ENCODE measurements at places on chromosomes 2 and 18.

- DNase-seq: no peak
These were observed 222.8 kb downstream of the FBXO15 start for GRCh38 chr18:73924836-73925235.

- no peak for DNase-seq
These were observed 124.9 kb downstream of the XIRP2 start for GRCh38 chr2:167013227-167013626.

- no peak for DNase-seq
These were observed 178.4 kb downstream of the ZEB2 start for GRCh38 chr2:144341538-144341937.

- no peak for DNase-seq
These were observed 6.3 kb downstream of the TNFAIP6 start for GRCh38 chr2:151363709-151364108.

GRCh38 chr18:9738266-9738969, 30.3 kb downstream of the RAB31 start:
- no peak for DNase-seq

DNA sequence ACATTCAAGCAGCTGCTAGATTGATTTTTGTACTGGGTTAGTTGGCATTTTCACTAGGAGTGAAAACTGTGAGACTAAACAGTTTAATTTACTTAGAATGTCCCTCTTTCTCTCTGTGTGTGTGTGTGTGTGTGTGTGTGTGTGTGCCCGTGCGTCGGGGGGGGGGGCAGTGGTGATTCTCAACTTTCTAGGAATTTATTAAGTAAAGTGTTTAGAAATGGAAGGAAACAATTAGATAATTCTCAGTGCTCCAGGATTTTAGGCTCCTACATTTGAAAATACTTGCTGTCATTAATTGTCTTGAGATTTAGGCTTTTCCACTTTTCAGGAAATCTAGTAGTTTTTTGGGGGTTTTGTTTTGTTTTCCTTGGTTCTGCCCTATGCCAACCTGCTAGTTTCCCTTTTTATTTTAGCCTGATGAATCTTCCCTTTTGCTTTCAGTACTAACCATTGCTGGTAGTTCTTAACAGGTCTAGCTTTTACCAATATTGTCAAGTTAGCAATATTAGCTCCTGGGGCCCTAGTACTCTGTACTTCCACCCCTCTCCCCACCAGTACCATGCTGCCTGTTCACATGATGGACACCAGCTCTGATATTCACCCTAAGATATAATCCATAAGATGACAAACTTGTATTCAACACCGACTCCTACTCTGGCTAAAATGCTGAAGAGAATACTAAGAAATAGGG, 4.9 kb downstream of the EPAS1 start:
- DNase-seq: no peak

DNA sequence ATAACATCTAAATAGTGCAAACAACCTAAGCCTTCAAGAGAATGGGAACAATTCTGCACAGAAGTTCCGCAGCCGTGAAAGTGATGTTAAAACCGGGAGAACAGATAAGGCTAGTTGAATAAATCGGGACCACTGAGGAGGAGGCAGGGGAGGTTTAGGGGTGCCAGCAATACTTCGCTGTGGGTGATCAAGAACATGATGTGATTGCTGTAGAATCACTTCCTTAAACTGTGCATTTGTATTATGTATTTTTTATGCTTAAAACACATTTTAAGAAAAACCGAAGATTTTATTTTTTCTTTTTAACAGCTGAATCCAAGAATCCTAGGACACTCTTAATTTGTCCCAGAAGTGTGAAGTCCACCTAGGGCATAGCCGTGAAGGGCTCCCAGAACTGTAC, 33.6 kb downstream of the TTC32 start:
- no peak for DNase-seq

DNA sequence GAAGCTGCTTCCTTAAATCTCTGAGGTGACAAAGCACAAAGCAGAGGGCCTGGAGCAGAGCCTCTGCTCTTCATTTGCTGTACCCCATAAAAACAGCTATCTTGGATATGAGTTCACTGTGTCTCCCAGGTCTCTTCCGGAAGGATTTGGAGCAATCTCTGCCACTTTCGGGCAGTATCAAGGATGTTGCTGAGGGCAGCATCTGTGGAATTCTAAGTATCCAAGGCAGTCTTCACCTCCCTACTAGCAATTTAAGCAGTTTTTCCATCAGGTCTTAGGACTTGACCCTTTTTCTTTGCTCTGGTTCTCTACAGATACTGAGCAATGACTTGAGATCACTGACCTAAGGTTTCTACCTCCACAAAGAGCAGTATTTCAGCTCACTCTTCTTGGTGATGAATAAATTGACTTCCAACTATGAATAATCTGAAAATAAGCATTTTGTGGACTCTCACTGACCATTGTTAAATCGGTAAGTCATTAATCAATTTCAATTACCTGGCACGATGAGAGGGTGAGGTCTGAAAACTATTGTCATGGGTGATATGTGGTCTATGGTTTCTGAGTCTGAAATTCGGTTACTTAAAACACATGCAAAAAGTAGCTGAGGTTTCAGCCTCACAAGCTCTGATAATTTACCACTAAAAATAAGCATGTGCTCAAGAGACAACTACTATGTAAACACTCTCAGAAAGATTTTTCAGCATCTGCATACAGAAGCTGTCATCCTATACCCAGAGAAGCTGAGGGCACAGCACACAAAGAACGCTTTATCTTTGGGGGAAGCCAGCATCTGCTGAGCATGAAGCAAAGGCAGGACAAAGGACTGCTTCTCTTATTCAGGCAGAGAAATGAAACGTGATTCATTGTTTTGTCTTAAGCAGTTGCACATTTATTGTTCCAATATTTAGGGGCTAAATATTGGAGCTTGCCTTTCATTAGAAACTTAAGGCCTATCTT, 32.1 kb upstream of the SPATS2L start:
- DNase-seq: no peak

- DNase-seq: no peak
These were observed 173.0 kb downstream of the HDAC4 start for GRCh38 chr2:239227661-239228371.

GRCh38 chr2:96174251-96175144, 29.3 kb upstream of the DUSP2 start:
- DNase-seq: peak; percentile 3

GRCh38 chr2:12722447-12723316, 5.9 kb downstream of the TRIB2 start:
- no peak for DNase-seq

GRCh38 chr18:73948497-73948896, 199.1 kb downstream of the FBXO15 start:
- DNase-seq: no peak

DNA sequence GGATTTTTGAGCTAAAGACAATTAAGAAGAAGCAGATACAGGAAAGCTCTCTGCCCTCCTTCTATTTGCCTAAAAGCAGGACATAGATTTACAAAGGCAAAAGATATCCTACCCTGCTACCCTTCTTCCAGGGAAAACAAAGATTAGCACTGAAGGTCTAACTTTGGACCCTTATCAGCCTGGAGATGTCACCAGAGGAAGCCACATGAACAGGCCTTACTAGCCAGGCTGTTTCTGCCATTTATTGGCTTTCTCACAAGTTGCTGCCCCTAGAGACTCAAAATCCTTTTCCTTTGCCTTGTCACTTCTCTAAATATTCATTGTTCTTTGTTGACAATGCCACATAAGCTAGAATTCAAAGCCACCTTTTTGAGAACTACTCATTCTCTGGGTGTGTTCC, 147.3 kb downstream of the B3GNT2 start:
- no peak for DNase-seq

GRCh38 chr2:239198221-239198620, 202.6 kb downstream of the HDAC4 start:
- DNase-seq: no peak

DNA sequence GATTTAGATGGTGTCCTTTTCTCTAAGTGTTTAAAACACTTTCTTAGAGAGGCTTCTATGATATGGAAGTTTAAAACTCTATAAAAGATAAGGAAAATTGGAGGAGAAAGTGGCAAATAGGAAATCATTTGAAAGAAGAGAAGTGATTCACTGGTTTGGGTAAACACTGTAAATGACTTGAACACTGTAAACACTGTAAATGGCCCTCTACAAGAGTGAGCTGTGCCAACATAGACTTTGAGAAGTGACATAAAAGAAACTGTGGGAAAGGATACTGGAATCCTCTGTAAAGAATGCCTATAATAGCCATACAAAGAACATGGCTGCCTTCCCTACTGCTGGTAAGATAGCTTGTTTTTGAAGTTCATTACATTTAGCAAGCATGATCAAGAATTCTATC, 210.9 kb upstream of the SIX3 start:
- no peak for DNase-seq

DNA sequence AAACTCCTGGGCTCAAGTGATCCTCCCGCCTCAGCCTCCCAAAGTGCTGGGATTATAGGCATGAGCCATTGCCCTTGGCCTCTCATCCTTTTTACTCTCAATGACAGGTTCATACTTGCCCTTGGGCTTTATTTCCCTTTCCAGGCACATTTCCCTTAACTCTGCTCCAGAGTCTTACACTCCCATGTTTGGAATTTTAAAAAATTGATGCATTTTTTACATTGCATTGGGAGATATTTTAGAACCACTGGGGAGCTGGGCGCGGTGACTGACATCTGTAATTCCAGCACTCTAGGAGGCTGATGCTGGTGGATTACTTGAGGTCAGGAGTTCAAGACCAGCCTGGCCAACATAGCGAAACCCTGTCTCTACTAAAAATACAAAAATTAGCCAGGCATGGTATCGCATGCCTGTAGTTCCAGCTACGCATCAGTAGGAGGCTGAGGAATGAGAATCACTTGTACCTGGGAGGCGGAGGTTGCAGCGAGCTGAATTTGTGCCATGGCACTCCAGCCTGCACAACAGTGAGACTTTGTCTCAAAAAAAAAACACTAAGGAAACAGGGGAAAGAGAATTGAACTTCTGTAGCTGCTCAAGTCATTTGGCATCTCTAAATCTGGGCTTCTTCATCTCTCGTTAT, 18.2 kb downstream of the TGIF1 start:
- DNase-seq: no peak

DNA sequence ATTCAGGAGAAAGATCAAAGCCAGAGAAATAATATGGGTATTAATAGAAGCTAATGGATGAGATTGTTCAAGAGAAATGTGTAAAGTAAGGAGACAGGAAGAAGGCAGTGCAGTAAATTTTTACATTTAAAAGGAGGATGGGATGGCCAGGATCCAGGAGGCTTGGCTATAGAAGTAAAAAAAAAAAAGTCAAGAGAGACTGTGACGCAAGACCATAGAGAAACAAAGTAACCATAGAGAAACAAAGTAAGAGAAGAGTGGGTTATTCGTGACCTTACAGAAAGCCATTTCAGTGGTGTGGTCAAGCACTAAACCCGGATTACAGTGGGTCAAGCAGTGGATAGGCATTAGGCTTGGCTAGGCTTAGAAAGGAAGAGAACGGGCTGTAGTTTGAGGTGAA, 10.5 kb upstream of the FAM171B start:
- no peak for DNase-seq

DNA sequence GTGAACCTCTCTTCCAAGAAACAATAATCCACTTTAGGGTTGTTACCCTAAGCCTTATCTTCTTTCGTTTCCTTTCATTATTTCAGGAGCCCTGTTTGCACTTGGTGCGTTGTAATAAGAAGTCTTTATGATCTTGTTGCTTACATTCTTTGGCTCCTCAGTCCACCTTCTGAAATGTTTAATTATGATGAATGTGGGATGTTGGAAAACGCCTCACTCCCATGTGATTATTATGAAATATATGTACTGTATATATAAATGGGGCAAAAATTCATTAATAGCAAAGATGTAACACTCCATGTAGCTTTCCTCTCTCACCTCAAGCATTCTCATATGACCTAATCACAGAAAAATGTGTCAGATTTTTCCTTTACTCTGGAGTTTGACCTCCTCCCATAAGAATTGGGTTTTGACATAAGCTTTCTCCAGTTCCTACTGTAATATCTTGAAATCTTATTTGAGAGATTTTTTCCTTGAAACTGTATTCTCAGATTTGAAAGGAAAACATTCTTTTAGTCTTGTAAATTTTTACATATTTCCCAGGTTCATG, 397.2 kb upstream of the FANCL start:
- DNase-seq: no peak

- peak; percentile 28 for DNase-seq
These were observed 26.1 kb upstream of the ST3GAL5 start for GRCh38 chr2:85914922-85915321.

- DNase-seq: no peak
These were observed 6.8 kb downstream of the ASXL3 start for GRCh38 chr18:33584548-33585430.

DNA sequence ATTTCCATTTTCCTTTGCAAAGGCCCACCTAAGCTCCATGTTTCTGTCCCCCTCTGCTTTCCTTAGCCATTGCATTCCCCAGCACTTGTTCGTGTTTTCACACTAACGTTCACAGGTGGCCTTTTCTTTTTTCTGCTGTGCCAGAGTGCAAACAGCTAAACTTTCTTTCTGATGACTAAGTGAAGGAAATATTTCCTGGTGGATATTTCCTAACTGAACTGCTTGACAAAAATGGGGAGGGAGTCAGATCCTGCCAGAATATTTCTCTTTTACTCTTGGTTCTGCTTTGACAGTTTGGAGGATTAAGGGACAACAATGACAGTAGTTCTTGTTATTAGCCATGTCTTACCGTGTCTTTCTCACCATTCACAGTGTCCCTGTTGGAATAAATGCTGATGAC, 344.0 kb downstream of the ARHGAP15 start:
- DNase-seq: no peak

DNA sequence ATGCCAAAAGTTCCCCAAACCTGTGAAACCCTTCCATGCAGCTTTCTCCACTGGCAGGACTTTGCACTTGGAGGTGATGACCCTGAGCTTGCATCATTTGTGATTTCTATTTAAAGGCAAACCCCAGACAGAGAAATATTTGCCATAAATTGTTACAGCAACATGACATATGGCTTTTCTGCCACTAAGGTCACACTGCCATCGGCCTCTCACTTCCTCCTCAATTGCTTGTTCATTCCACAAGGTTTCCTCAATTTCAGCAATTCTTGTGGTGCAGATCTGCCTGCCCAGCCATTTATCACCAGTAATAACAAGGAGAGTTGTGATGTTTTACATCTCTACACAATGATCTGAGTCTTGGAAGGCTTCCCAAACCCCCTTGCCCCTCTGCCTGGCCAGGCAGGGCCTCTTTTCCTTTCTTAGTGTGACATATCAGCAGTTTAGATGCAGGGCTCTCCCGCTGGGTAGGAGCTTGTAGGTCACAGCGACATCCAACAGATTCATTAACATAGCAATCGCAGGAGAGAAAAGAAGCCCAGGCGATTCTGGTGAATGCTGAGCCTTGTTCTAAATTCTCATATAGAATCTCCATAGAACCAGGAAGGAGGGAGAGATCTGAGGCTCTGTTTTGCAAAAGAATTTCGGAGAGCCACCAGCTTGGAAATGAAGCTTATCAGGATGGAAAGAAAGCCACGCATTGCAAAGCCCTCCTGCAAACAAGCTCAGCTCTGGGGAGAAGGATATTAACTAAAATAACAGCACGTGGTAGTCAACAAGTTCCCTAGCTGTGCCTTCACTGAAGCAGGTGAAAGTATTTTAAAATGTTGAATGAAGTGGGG, 46.7 kb upstream of the ITGA6 start:
- DNase-seq: no peak

DNA sequence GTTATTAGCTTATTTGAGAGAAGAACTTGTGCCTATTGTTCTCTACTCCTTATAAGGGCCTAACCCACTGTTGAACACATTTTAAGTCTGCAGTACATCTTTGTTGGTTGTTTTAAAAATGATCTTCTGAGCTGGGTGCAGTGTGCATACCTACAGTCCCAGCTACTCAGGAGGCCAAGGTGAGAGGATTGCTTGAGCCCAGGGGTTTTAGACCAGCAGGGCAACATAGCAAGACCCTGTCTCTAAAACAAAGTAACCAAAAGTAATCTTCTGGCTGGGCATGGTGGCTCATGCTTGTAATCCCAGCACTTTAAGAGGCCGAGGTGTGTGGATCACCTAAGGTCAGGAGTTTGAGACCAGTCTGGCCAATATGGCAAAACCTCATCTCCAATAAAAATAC, 25.8 kb upstream of the RAB10 start:
- no peak for DNase-seq

Measured in NCI-H187 (cell line).